Panc1 (cell line): ENCODE measurements at places on chromosomes 2 and 18.

DNA sequence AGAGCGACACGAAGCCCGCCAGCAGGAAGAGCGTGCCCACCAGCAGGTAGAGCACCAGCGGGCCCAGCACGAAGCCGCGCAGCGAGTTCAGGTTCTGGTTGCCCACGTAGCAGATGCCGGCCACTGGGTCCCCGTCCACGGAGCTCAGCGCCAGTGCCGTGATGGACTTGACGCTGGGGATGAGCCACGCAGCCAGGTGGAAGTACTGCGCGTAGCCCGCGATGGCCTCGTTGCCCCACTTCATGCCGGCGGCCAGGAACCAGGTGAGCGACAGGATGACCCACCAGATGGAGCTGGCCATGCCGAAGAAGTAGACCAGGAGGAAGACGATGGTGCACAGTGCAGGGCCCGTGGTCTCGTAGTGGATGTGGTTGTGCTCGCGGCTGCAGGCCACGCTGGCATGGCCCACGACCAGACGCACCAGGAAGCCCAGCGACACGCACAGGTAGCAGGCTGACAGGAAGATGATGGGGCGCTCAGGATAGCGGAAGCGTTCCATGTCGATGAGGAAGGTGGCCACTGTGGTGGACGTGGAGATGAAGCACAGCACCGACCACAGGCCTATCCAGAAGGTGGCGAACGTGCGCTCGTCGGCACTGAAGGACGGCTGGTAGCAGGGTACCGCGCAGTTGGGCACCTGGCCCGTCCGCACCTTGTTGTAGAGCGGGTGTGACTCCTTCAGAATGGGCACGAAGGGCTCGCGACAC, 2.1 kb downstream of the FZD5 start:
- DNase-seq, result no peak

DNA sequence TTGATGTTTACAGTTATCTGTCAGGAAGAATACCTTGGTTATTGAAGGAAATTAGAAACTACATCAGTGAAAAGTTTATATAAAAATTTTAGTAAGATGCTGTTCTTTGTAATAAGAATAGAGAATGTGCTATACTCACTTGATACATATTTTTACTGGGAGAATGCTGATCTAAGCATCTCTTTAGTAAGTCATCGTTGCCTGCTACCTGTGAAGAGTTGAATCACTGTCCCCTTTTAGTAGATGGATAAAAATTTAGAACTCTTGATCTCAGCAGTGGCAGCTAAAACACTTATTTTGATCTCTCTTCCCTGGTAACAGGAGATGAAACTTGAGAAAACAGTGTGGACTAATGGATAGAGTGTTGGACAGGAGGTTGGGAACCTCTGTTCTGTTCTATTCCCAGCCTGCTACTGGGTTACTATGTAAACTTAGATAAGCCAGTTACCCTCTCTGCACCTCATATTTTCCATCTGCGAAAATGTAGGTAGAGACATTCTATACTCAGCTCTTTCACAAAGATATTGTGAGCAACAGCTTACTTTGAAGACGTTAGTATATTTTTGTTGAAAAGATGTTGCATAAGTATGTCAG, 100.3 kb downstream of the FEZ2 start:
- DNase-seq, result no peak

DNA sequence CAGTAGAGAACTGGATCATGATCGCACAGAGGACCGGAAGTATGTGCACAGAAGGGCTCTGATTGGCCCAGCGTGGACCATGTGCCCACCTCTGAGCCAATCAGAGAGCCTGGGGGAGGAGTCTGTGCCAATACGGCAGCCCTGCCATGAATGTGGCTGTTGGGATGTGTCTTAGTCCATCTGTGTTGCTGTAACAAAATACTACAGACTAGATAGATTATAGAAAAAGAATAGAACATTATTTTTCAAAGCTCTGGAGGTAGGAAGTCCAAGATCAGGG, 132.0 kb downstream of the NDUFA10 start:
- DNase-seq, result no peak

GRCh38 chr2:75356865-75357264, 157.5 kb upstream of the TACR1 start:
- DNase-seq, result no peak

GRCh38 chr2:182047544-182047943, 61.9 kb downstream of the PPP1R1C start:
- no peak for DNase-seq

DNA sequence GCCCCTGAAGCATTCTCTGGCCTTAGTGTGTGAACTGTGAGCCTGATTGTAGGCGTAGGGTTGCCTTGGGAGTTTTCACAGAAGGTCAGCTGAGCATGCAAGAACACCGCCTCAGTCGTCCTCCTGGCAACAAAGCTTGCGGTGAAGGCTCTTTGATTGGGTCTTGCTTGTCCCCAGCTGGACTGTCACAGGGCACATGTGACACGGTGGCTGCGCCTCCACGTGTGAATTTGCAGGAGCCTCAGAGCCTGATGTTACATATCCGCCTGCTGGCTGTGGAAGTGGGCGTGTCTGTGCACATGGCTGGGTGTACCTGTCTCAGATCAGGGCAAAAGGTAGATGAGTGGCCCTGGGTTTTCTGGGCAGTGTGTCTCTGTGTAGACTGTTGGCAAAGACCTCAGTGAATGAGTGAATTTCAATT, 228.7 kb downstream of the HAUS1 start:
- DNase-seq, result no peak
